ENCODE measurements at places on chromosomes 5 and 9. TPM values are rescaled to one million over a fixed set of nuclear protein-coding genes. Genes with fewer than 3 reads are reported as not detected.
A peak's percentile ranks its signal among the peaks of the same experiment; 100 is the strongest.

- no peaks in the 10 kb centered on the region for H3K36me3 ChIP-seq
- no peak for DNase-seq
- H3K4me1 ChIP-seq, result no peaks in the 10 kb centered on the region
- H3K27me3 ChIP-seq, result no peaks in the 10 kb centered on the region
Observed at GRCh38 chr9:112159781-112160180, 15.3 kb downstream of the SUSD1 start.

DNA sequence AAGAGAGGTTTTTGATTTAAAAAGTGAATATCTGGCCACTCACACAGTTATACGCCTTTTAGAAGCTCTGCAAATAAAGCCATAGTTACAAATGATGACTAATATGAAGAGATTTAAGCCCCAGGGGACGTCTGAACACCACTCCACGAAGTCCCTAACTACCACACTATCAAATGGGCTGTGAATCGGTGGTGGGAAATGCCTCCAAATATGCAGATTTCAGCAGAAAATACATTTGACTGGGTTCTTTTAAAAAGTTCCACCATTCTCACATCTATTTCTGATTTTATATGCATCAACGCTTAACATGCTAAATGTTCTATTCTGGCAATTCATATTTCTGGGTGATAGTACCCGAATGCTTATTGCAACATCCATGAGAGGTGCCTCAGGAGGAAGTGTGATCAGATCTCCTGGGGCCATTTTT, 22.5 kb downstream of the TICAM2 start:
- DNase-seq, result no peak
- H3K36me3 ChIP-seq, result no peaks in the 10 kb centered on the region
- H3K4me1 ChIP-seq, result no peaks in the 10 kb centered on the region
- no peak overlapping the region for H3K4me3 ChIP-seq
- no peak overlapping the region for H3K27ac ChIP-seq

DNA sequence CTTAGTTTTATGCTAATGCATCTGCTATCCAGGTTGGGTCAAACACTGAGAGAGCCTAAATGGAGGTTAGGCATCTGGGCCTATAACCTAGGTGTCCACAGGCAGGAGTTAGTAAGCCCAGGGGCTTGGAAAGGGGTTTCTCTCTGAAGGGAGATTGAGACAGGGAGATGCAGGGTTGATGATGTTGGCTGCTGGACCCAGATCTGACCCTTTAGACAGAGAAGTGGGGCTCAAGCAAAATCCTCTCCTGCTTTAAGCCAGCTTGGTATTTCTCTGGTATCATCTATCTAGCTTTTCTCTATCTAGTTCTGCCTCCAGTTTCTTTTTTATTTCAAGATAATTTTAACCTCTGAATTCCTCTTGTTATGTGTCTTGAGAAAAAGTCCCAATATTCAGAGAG, 18.3 kb upstream of the ANKRD55 start:
- H3K27ac ChIP-seq, result no peak overlapping the region
- H3K4me3 ChIP-seq, result no peak overlapping the region

- H3K27ac ChIP-seq, result no peak overlapping the region
- no peak for DNase-seq
- no peaks in the 10 kb centered on the region for H3K4me1 ChIP-seq
- H3K36me3 ChIP-seq, result no peaks in the 10 kb centered on the region
Observed at GRCh38 chr9:116647515-116647809, 39.6 kb upstream of the TRIM32 start.

GRCh38 chr9:68530618-68531017, 10.1 kb downstream of the TMEM252 start:
- H3K4me3 ChIP-seq, result no peak overlapping the region
- no peaks in the 10 kb centered on the region for H3K4me1 ChIP-seq
- no peaks in the 10 kb centered on the region for H3K27me3 ChIP-seq
- no peaks in the 10 kb centered on the region for H3K36me3 ChIP-seq

DNA sequence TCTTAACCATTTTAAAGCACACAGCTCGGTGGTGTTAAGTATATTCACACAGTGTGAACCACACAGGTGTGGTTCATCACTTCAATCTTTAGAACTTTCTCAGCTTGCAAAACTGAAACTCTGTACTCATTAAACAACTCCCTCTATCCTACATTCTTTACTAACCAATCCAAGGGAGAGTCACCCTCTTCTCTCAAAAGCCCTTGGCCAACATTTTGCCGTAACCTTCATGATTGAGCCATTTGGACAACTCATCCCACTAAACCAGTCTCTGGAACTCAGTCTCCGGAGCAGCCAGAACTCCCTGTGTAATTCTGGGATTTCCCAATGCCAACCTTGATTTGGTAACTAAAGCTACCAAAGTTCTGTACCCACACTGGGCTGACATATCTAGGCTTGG, 84.7 kb downstream of the TTC39B start:
- H3K4me1 ChIP-seq, result no peaks in the 10 kb centered on the region
- H3K27me3 ChIP-seq, result no peaks in the 10 kb centered on the region
- peaks cover 7% of the 10 kb centered on the region for H3K36me3 ChIP-seq
- DNase-seq, result no peak
- no peak overlapping the region for H3K27ac ChIP-seq

- no peak overlapping the region for H3K27ac ChIP-seq
- H3K4me1 ChIP-seq, result peaks cover 14% of the 10 kb centered on the region
- no peaks in the 10 kb centered on the region for H3K27me3 ChIP-seq
- H3K36me3 ChIP-seq, result no peaks in the 10 kb centered on the region
- DNase-seq, result no peak
- H3K4me3 ChIP-seq, result no peak overlapping the region
Observed at GRCh38 chr5:139268364-139269202, 25.0 kb upstream of the MATR3 start.

DNA sequence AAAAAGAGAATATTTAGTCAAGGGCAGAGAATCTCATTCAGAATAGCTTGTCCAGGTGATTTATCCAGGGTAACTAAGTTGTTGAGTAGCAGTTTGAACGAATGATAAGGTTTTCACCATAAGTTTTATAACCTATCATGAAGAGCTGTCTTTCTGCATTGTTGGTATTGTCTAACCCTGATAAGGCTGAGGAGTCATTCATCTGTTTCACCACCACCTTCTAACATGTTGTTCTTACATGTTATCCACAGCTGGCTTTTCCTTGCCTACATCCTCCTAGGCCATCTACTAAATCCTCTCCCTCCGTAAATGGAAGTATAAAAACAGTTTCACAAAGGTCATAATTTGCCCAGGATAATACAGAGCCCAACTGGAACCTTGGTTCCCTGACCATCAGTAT, 24.1 kb downstream of the ZNF462 start:
- no peak for DNase-seq
- H3K4me1 ChIP-seq, result no peaks in the 10 kb centered on the region
- no peak overlapping the region for H3K27ac ChIP-seq
- H3K36me3 ChIP-seq, result no peaks in the 10 kb centered on the region

DNA sequence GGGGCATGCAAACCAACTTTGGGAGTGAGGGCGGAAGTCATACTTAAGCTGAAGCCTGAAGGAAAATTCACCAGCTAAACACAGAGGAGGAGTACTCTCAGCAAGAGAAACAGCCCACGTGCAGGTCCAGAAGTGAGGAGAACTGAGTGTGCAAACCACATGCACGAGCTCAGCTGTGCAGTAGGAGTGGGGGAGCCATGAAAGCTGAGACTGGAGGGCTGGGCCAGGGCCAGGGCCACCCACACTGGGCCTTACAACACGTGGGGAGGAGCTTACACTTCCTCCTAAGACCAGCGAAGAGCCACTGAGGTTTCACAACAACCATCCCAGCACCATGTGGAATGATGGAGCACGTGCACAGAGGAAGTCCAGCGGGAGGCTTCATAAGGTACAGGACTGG, 9.3 kb upstream of the WWC1 start:
- DNase-seq, result no peak
- no peaks in the 10 kb centered on the region for H3K27me3 ChIP-seq
- no peaks in the 10 kb centered on the region for H3K4me1 ChIP-seq
- H3K4me3 ChIP-seq, result no peak overlapping the region

GRCh38 chr5:176542135-176542595, 5.0 kb upstream of the RNF44 start:
- H3K4me1 ChIP-seq, result peaks cover 66% of the 10 kb centered on the region
- H3K27ac ChIP-seq, result peak overlapping the region; percentile 86
- peak; percentile 65 for DNase-seq
- H3K36me3 ChIP-seq, result no peaks in the 10 kb centered on the region
- H3K4me3 ChIP-seq, result peak overlapping the region; percentile 81

DNA sequence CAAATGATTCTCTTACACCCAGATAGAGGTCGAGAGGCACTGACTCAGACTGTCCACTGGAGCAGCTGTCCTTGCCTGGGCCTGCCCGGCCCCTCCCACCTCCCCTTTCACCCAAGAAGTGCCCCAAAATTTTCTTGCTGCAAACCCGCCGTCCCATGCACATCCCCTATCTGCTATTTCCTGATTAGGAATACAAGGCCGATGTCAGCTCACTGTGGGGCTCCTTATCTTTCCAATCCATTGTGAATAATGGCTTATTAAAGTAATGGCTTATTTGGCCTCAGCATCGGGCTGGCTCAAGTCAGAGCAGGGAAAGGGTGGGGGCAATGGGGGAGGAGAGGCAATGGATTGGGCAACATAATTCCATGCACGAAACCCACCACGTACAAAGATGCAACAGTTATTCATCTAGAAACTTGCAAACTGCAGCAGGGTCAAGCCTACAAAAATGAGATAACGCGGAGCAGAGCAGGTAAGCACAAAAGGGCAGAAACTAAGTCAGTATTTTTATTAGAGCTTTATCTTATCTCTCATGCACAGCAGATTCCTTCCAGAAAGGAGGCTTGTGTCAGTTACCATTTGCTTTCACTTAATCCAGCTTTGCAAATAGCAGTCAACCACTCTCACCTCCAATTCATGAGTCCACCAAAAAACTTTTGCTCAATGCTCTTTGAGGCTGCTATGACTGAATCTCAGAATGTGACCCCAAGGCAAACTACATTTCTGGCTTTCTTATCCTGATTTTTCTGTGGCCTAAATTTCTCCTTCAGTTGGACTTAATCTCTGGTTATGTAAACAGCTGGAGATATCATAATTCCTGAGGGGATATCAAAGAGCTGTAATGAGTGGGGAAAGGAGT, 138.2 kb upstream of the OSMR start:
- no peak for DNase-seq
- no peaks in the 10 kb centered on the region for H3K27me3 ChIP-seq
- no peak overlapping the region for H3K27ac ChIP-seq
- H3K36me3 ChIP-seq, result no peaks in the 10 kb centered on the region

BARHL1 gene
- total RNA-seq, result not detected

PHF24 gene
- total RNA-seq, result not detected

DNA sequence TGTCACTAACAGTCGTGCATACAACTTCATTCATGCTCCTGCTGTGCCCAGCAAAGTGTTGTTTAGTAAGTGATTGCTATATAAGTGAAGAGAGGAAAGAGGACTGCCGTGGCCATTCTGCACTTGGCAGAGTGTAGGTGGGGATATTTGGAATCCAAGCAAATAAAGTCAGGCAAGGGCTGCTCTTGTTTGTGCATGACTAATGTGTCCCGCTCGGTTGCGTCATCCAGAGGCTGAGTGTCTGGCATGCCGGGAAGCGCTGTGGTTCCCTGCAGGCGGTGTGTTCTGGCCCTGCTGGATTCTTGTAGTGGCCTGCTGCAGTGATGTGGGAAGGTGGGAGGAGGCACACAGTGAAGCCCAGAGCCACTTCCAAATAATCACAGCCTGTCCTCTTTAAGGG, 136.9 kb upstream of the ANKH start:
- no peak overlapping the region for H3K4me3 ChIP-seq
- no peak overlapping the region for H3K27ac ChIP-seq
- H3K27me3 ChIP-seq, result no peaks in the 10 kb centered on the region
- DNase-seq, result no peak

GPR107 gene
- total RNA-seq, result 24.4 TPM

DNA sequence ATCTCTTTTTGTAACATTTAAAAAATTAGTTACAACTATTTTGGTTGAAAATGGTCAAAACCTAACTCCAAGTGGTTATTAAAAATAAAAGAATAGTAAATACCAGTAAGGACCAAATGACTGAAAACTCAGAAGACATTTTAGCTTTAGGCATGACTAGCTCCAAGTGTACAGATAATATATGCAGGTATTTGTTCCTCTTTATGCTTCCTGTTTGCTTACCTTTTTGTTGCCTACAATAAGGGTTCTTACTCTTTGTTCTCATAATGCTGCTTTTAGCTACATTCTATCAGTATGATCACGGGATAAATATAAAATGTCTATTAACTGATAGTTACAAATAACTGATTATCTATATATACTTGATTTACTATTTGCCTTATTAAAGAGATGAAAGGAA, 259.6 kb downstream of the CDH12 start:
- DNase-seq, result no peak
- H3K4me1 ChIP-seq, result no peaks in the 10 kb centered on the region
- no peak overlapping the region for H3K4me3 ChIP-seq
- H3K27me3 ChIP-seq, result no peaks in the 10 kb centered on the region
- no peaks in the 10 kb centered on the region for H3K36me3 ChIP-seq

DNA sequence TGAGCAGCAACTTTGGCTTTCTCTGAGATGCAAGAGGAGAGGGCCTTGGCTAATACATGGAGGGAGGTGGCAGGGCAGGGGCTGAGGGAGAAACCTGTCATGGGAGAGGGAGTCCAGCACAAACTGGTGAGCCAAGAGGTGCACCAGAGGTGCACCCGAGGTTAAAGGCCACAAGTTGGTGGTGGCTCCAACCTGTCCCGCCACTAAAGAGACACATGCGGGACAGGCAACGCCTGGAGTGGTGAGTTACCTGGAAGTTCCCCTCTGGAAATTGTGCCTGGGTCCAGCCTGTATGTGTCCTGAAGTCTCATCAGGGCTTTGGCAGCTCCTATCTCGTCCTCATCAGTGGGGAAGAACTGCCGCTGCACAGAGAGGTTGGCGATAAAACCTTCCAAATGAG, 14.0 kb downstream of the P4HA2 start:
- H3K27ac ChIP-seq, result no peak overlapping the region
- no peaks in the 10 kb centered on the region for H3K4me1 ChIP-seq
- H3K36me3 ChIP-seq, result no peaks in the 10 kb centered on the region
- H3K4me3 ChIP-seq, result no peak overlapping the region

LYSMD3 gene
- total RNA-seq, result 30.1 TPM

DNA sequence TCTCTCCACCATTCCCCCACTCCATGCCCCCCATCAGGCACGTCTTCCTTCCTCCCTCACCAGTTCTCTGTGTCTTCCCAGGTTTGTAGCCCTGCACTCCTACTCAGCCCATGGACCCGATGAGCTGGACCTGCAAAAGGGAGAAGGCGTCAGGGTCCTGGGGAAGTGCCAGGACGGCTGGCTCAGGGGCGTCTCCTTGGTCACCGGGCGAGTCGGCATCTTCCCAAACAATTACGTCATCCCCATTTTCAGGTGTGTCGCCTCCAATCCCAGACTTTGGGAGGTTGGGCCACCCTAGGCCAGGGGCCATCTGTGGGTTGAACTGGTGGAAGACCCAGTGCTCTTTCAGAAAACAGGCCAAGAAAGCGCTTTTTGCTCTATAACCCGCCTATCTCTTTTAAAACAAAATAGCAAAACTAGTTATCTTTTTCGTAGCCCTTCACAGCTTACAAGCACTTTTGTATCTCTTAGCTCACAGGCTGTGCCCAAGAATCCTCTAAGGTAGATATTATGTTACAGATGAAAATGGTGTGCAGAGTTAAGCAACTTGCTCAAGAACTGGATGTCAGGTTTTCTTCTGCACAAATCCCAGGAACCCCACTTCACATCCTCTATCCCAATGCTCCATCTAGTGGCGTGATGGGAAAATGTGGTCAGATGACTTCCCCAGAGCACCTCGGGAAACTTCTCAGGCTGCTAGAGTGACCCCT, 56.2 kb downstream of the PLAC8L1 start:
- no peak overlapping the region for H3K27ac ChIP-seq
- H3K4me1 ChIP-seq, result no peaks in the 10 kb centered on the region
- H3K4me3 ChIP-seq, result no peak overlapping the region
- no peaks in the 10 kb centered on the region for H3K27me3 ChIP-seq
- no peaks in the 10 kb centered on the region for H3K36me3 ChIP-seq
- no peak for DNase-seq

All from CD4-positive, alpha-beta memory T cell (primary cell).